ENCODE measurements at places on chromosomes 16 and 17. TPM values are rescaled to one million over a fixed set of nuclear protein-coding genes. Genes with fewer than 3 reads are reported as not detected.

PLCG2 gene
- 2.4 TPM for polyA plus RNA-seq

DLG4 gene
- polyA plus RNA-seq, result 7.7 TPM

FLOT2 gene
- 49.8 TPM for polyA plus RNA-seq

- H3K27me3 ChIP-seq, result peaks cover 5% of the 10 kb centered on the region
- no peaks in the 10 kb centered on the region for H3K36me3 ChIP-seq
- no peak for DNase-seq
- no peak overlapping the region for H3K27ac ChIP-seq
- peaks cover 9% of the 10 kb centered on the region for H3K4me1 ChIP-seq
These were observed 107.7 kb upstream of the GPR139 start for GRCh38 chr16:20181416-20181815.

DNA sequence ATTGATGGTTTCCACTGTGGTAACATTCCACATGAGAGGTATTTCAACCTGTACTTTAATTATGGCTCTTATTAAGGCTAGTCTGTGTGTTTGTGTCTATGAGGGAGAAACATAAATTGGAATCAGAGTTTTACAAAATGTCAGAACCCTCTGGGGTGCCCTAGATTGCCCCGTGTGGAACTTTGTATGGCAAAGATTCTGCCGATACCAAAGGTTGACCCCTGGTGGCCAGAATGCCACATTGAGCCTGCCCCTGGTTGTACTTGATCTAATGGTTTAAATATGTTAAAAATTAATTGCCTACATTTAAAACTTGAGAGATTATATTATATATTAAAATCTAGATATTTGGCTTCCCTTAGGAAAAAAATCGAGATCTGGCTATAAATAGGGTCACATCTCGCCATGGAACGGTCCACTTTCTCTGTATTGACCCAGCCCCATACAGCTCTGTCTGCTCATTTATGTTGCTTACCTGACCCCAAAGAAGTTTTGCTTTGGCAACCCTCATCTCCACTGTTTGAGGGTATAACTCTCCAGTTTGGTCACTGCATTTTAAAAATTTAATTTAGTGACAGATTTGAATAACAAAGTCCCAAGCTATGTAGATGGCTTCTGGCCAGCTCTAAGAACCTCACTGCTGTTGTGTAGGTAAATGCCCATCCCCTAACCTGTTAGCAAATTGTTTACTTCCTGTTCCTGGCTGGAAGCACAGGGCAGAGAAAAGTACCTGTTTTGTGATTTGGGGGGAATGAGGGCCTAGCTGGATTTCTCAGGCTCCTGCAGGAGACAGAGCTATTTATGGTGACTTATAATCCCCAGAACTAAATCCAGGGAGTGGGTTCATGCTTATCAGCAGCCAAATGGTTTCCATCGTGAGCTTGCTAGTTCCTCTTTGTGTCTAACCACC is 95.0 kb downstream of the PLCG2 start:
- H3K27ac ChIP-seq, result peak overlapping the region; percentile 33
- no peaks in the 10 kb centered on the region for H3K36me3 ChIP-seq
- peaks cover 28% of the 10 kb centered on the region for H3K4me1 ChIP-seq
- 0 out of 2 replicates have a peak overlapping the region, but pooled peaks have one; percentile 17 for H3K4me3 ChIP-seq

GRCh38 chr17:47315451-47316266 is 8.1 kb upstream of the EFCAB13 start:
- no peak overlapping the region for H3K4me3 ChIP-seq
- H3K36me3 ChIP-seq, result no peaks in the 10 kb centered on the region
- no peak overlapping the region for H3K27ac ChIP-seq
- DNase-seq, result peak; percentile 77
- H3K27me3 ChIP-seq, result no peaks in the 10 kb centered on the region
- no peaks in the 10 kb centered on the region for H3K4me1 ChIP-seq

DNA sequence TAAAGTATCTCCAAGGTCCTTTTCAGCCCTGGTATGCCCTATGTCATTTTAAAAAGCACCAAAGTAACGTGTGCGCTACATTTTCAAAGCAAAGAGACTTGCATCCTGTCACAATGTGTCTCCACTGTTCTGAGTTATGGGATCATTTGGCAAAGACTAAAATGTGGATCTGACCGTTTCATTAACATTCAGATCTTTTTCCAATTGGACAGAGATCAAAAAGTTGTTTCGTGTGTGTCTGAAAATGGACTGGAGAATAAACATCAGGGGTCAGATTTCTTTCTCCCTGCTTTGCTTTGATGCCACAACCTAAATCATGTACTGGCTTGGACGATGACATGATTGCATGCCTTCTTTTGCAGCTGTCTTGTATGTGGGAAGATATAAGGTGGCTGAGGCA is 136.0 kb upstream of the NOG start:
- H3K27me3 ChIP-seq, result no peaks in the 10 kb centered on the region
- no peak for DNase-seq
- no peaks in the 10 kb centered on the region for H3K36me3 ChIP-seq
- no peak overlapping the region for H3K4me3 ChIP-seq

GRCh38 chr16:81095653-81095952 is 592 bp downstream of the GCSH start:
- DNase-seq, result no peak
- H3K27me3 ChIP-seq, result no peaks in the 10 kb centered on the region
- H3K4me3 ChIP-seq, result peak overlapping the region; percentile 94
- 0 out of 2 replicates have a peak overlapping the region, but pooled peaks have one; percentile 6 for H3K27ac ChIP-seq

DNA sequence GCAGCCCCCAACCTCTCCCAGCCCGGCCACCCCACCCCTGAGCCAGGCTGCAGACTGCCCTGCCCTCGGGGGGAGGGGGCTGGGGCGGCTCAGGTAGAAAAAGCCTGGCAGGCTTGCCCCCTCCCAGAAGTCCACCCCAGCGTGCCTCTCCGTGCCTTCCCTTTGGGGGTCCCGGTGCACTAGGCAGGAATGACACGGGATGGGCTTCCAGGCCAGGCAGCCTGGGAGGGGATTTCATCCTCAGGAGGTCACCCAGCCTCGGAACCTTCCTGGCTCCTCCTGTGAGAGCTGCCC is 185.0 kb downstream of the NTN1 start:
- H3K27me3 ChIP-seq, result no peaks in the 10 kb centered on the region
- DNase-seq, result no peak
- no peaks in the 10 kb centered on the region for H3K36me3 ChIP-seq
- no peaks in the 10 kb centered on the region for H3K4me1 ChIP-seq
- H3K27ac ChIP-seq, result no peak overlapping the region

DNA sequence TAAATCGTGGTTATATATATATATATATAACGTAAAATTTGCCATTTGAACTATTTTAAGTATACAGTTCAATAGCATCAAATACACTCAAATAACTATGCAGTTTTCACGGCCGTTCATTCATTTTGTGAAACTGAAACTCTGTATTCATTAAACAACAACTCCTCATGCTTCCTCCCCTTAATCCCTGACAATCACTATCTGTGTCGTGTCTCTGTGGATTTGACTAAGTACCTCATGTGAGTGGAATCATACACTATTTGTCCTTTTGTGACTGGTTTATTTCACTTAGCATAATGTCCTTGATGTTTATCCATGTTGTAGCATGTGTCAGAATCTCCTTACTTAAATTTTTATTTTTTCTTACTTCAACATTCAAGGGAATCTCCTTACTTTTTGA is 2.8 kb downstream of the CCL23 start:
- H3K36me3 ChIP-seq, result no peaks in the 10 kb centered on the region
- DNase-seq, result no peak
- H3K4me3 ChIP-seq, result no peak overlapping the region
- H3K27ac ChIP-seq, result no peak overlapping the region
- no peaks in the 10 kb centered on the region for H3K27me3 ChIP-seq

Measured in GM23338 (cell line).